Fibroblast of skin of right quadriceps (primary cell): ENCODE measurements at places on chromosomes 13 and 19.
A peak's percentile ranks its signal among the peaks of the same experiment; 100 is the strongest.

DNA sequence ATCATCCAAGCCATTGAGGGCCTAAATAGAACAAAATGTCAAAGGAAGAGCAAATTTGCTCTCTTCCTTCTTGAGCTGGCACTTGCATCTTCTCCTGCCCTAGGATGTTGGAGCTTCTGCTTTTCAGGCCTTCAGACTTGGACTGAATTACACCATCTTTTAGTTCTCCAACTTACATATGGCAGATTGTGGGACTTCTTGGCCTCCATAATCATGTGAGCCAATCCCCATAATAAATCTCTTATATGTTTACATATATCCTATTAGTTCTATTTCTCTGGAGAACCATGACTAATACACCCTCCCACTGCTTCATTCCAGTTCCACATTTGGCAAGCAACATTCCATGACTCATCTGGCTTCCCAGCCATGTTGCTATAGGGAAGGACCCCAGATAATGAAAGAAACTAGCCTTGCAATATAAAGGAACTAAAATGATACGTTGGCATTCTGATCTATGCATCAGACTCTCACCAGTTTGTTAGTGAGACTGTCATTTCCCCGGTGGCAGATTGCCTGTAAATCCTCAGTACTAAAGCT lies 11.0 kb upstream of the ACOD1 start:
- peak; percentile 99 for DNase-seq

GRCh38 chr19:29564574-29565005 lies 38.8 kb downstream of the VSTM2B start:
- no peak for DNase-seq

DNA sequence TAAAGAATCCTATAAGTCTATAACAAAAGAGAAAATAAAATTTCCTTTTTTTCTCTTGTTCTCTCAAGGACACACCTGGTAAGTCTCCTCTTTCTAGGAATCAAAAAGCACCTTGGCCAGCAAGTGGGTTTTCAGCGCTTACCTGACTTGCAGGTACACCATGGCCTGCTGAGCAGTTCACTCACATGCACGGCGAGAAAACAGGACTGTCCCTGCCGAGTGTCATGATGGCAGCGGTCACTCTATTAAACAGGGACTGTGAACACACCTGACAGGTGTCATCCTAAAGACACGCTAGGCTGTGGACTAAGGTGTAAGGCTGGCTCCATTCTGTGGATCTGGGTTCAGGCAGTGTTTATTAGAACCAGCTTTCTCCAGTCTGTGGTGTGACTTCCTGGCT lies 170.2 kb downstream of the TEX29 start:
- no peak for DNase-seq

- no peak for DNase-seq
These were observed 5.2 kb upstream of the BCAM start for GRCh38 chr19:44803442-44804428.

GRCh38 chr13:25175026-25175425 lies 2.9 kb upstream of the AMER2 start:
- no peak for DNase-seq

DNA sequence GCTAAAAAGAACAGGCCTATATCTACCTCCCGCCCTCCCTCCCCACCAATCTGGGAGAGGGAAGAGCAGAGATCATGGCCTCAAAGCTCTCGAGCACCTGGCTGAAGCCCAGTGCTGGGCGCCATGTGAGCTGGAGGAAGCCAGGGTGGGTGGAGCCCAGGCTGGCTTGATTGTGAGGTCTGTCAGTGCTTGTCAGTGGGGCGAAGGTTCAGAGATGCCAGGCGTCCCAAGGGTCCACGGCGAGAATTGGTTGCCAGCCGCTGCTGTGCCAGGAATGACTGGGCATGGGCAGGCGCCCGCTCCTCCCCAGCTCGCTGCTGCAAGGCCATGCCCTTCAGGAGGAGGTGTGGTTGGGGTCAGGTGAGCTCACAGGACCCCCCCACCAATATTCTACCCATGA lies 11.5 kb downstream of the BEST2 start:
- no peak for DNase-seq

DNA sequence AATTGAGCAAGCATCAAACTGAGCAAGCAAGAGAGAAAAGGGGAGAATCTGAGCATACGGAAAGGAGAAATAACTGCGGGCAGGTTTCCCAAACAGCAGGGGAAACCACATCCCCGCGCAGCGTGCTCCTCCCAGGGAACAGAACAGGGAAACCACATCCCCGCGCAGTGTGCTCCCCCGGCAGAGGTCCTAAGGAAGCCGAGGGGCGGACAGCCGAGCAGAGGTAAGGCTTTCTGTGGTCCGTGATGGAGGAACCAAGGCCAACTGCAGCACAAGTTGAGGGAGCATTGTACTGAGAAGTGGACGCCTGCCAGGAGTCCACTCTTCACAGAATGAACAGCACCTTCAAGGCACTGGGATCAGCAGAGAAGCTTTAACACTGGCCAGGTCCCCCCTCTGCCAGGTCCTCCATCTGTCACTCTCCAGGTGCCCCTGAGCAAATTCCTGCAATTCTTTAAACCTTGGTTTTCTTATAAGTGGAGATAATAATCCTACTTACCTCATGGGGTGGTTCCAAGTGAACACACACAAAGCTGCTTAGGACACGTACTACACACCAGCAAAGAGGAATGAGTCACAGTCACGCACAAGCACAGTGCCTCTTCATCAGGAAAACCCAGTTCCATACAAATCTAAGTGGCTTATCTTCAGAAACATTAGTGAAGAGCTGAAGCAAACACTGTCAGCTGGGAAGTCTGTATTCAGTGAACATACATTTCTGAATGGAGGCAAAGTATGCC lies 23.0 kb upstream of the LAMP1 start:
- DNase-seq, result peak; percentile 6

- no peak for DNase-seq
These were observed 147.8 kb upstream of the PCDH9 start for GRCh38 chr13:67377919-67378318.

DNA sequence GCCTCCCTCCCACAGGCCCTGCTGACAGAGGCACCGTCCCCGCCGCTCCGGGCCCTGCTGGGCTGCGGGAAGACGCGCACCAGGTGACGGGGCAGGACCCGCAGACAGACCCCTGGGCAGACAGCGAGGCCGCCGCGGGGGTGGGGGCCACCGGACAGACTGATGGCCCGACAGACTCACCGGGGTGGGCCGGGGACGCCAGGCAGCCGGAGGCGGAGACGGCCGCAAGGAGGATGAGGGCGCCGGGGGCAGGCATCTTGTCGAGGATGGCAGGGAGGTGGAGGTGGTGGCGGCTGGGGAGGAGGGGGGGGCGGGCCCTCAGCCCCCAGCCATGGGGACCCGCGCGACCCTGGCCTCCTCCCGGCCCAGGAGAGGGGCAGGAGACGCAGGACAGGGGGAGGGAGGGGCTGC lies 309 bp downstream of the LMTK3 start:
- DNase-seq, result no peak

GRCh38 chr13:96346921-96347320 lies 257.0 kb downstream of the HS6ST3 start:
- DNase-seq, result no peak

GRCh38 chr13:46874006-46874405 lies 22.8 kb downstream of the HTR2A start:
- DNase-seq, result no peak

GRCh38 chr13:50448535-50448998 lies 394.9 kb downstream of the DLEU7 start:
- no peak for DNase-seq

GRCh38 chr19:42121036-42121621 lies 11.1 kb downstream of the POU2F2 start:
- DNase-seq, result no peak

GRCh38 chr19:46499692-46500091 lies 4.0 kb upstream of the PNMA8B start:
- DNase-seq, result no peak

GRCh38 chr13:110265341-110265681 lies 41.6 kb downstream of the COL4A1 start:
- DNase-seq, result no peak

DNA sequence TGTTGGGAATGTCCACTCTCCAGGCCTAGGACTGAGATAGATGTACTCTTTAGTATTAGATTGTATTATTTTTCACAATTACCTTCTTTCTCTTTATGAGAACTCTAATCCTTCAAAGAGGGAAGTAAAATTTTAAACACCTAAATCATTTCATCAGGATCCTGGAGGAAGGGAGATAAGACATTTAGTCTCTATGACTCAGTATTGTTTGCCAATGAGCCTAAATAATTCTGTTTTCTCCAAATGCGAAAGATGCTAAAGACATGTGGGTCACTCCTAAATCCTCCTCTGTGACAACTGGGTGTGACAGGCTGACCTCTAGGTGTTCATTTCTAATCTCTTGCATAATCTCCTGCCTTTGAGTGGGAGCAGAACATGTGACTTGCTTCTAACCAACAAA lies 1736.6 kb upstream of the MIR17HG start:
- no peak for DNase-seq

GRCh38 chr19:47322058-47322457 lies 9.9 kb upstream of the C5AR2 start:
- no peak for DNase-seq

- no peak for DNase-seq
These were observed 104.6 kb upstream of the RAP2A start for GRCh38 chr13:97329331-97329730.

GRCh38 chr13:36728006-36728405 lies 54.2 kb downstream of the SERTM1 start:
- no peak for DNase-seq

DNA sequence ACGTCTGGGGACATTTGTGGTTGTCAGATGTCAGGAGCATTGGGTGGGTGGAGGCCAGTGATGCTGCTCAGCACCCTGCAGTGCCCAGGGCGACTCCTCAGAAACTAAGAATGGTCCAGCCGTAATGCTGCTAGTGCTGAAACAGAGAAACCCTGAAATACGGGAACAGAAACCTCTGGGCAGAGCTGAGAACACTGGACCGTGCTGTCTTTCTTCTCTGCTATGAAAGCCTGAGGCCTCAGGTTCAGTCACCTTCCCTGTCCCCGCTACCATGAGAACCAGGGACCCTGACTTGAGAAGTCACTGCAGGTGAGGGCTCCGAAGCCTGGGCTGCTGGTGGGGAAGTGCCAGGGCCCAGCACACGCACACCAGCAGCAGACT lies 13.4 kb downstream of the CAPS start:
- DNase-seq, result no peak
